HT1080 (cell line): ENCODE measurements at places on chromosomes 6 and 20. TPM values are rescaled to one million over a fixed set of nuclear protein-coding genes. Genes with fewer than 3 reads are reported as not detected.

- DNase-seq = no peak
These were observed 541.6 kb upstream of the POU3F2 start for GRCh38 chr6:98292810-98293209.

DNA sequence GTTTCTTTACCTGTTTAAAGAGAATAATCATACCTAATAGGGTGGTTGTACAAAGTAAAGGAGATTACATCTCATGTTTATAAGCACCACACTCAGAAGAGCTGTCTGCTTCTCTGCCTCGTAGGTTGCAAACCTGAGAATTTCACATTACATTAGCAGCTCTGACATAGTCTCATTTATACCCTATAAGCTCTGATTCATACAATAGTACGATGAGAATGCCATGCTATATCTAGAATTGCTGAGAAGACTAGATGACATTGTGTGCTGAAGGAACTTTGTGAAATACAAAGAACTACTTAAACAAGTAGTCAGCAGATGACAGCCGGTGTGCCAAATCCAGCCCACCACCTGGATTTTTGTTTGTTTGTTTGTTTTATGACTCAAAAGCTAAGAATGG lies 121.2 kb downstream of the ADAT2 start:
- peak; percentile 51 for DNase-seq

DNA sequence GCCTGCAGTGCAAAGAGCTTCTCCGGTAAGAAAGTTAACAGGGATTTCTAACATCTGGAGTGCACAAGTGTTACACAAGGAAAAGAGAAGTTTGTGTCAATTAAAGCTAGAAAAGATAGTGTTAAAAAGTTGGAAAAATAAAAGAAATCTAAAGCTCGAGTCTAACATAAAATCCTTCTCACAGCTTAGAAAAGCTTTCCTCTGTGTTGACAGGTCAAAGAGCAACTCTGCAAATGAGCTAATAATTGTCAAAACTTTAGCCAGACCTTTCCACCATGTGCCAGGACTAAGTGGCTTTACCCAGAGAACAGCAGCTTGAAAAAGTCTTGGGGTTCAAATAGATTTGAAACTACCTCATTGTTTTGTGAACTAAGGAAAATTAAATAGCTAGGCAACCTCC lies 14.8 kb downstream of the PTPRK start:
- no peak for DNase-seq

GRCh38 chr20:16052456-16052855 lies 520.8 kb downstream of the KIF16B start:
- no peak for DNase-seq

DNA sequence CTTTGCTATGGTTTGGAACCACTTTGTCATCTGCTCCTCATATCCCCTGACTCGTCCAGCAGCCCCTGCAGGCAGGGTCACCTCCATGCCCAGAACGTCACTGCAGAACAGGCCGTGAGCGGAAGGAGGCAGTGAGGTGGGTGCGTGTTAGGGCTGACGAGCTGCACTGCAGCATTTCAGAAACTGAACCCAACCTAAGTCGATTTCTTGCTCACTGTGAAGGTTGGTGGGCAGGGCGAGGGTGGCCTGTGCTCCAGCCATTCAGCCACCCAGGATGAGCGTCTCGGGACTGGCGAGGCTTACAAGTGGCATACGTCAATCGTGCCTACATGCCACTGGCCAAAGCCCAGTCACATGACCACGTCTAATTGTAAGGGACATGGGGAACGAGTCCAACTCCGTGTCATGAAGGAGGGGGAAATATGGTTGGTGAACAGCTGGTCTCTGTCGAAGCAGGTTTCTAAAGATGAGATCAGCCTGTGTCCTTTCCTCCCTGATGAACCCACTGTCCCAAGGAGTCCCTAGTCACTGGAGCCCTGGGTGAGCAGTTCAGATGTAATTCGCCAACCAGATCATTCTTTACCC lies 289.1 kb downstream of the TAF4 start:
- no peak for DNase-seq

DNA sequence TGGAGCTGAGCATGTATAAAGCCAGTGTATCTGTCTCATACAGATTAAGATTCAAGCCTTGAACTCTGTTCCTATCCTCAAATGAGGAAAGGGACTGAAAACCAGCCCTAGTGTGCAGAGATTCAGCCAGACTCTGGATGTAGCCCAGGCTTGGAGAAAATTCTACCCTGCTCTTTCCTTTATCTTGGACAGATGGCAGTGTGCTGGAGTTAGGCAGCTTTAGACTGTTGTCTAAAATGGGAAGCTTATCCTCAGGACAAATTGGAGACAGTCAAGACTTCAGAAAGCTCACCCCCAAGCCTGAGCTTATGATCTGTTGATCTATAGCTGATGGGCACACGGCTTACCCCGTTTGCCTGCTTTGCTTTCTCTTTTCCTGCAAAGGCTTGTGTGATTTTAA lies 1057.6 kb downstream of the KIF16B start:
- DNase-seq = no peak

GRCh38 chr6:79598012-79598411 lies 33.1 kb upstream of the SH3BGRL2 start:
- no peak for DNase-seq

Gene SAMD5
- total RNA-seq = 1.3 and 1.9 TPM in 2 replicates

Gene ADAT2
- total RNA-seq = 5.2 and 5.8 TPM in 2 replicates

Gene TPD52L2
- total RNA-seq = 119 and 120 TPM in 2 replicates

Gene PCK1
- not detected in 2 replicates for total RNA-seq

Gene SEL1L2
- total RNA-seq = not detected in 2 replicates

Gene CLDN20
- not detected in 2 replicates for total RNA-seq

Gene PAK5
- total RNA-seq = not detected in 2 replicates

Gene NDUFAF4
- 45.9 and 47.6 TPM in 2 replicates for total RNA-seq
